ENCODE measurements at places on chromosomes 1 and 21.

GRCh38 chr1:214510914-214511638 lies 40.3 kb downstream of the PTPN14 start:
- no peak for DNase-seq

DNA sequence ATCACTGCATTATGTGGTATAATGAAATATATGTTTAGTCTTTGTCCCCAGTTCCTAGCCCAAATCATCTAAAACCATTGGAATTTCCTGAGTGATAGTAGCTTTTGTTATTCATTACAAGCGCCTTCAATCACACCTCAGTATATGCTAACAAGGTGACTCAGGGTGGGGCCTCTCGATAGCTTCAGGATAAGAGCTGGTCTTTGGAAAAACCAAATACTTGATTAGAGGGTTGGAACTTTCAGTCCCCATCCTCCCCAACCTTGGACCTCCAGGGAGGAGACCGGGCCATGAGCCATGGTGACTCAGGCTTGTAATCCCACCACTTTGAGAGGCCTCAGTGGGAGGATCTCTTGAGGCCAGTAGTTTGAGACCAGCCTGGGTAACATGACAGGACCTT lies 5.1 kb upstream of the BRDT start:
- no peak for DNase-seq

- DNase-seq, result no peak
Measured at GRCh38 chr1:60809204-60809980, 273.0 kb upstream of the NFIA start.

DNA sequence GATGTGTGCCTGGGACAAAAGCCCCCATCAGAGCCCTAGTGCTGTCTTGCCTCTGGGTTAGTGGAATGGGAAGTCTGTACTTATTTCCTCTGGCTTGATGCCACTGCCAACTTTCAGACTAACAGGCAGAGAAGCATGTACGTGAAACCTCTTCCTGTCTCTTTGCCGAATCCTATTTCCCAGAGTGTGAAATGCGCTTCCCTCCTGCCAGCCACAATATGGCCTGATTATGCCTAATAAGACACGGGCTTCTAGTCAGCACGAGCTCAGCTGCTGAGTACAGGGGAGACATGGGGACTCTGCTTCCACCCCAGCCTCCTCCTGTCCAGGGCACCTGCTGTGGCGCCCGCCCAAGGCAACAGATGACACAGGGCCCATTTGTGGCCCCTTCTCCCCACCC lies 111.4 kb downstream of the KCND3 start:
- DNase-seq, result no peak

- DNase-seq, result peak; percentile 37
Measured at GRCh38 chr1:195530961-195531360, 1077.3 kb downstream of the KCNT2 start.

GRCh38 chr1:150176593-150176992 lies 26.9 kb downstream of the PLEKHO1 start:
- DNase-seq, result peak; percentile 66

GRCh38 chr1:234260578-234260977 lies 112.7 kb upstream of the COA6 start:
- DNase-seq, result no peak

- DNase-seq, result no peak
Measured at GRCh38 chr1:212944229-212944901, 6.0 kb upstream of the VASH2 start.

DNA sequence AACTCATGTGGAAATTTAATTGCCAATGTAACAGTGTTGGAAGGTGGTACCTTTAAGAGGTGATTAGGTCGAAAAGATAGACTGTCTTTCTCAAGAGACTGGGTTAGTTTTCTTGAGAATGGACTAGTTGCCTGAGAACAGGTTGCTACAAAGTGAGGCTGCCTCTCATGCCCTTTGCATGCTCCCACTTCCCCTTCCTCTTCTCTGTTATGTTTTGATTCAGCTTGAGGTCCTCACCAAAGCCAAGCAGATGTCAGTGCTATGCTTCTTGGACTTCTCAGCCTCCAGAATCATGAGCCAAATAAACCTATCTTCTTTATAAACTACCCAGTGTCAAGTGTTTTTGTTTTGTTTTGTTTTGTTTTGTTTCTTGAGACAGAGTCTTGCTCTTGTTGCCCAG lies 187.0 kb upstream of the RUNX1 start:
- no peak for DNase-seq

GRCh38 chr21:44282370-44282769 lies 3.3 kb upstream of the AIRE start:
- no peak for DNase-seq

GRCh38 chr1:7527733-7528045 lies 243.4 kb upstream of the VAMP3 start:
- DNase-seq, result no peak

GRCh38 chr1:84492726-84493125 lies 13.5 kb upstream of the SPATA1 start:
- DNase-seq, result no peak

- no peak for DNase-seq
Measured at GRCh38 chr1:219413536-219413935, 199.4 kb downstream of the ZC3H11B start.

DNA sequence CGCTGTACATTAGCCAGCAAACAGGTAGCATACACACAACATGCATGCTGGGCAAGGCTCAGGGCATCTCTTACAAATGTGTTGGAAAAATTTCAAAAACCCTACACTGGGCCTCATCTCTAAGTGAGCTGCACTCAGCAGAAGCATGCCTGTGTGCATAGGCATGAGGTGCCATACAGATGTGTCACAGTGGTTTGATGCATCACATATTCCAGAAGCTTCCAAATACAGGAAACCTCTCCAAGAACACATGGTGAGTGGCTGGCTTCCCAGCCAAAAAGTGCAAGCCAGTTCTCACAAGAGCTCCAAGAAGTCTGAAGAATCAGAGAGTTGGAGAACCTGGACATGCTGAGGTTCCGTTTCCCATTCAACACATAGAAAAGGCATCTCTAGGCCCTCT lies 58.3 kb downstream of the CD46 start:
- peak; percentile 87 for DNase-seq

- DNase-seq, result no peak
Measured at GRCh38 chr1:66852870-66853269, 51.8 kb upstream of the INSL5 start.

- no peak for DNase-seq
Measured at GRCh38 chr1:210144736-210145135, 87.9 kb upstream of the SERTAD4 start.

GRCh38 chr1:76068542-76068941 lies 6.0 kb upstream of the ST6GALNAC3 start:
- DNase-seq, result peak; percentile 63

All from foreskin fibroblast (primary cell).